ENCODE measurements at places on chromosomes 3 and 15.
A peak's percentile ranks its signal among the peaks of the same experiment; 100 is the strongest.

GRCh38 chr3:39150803-39151631, 2.4 kb downstream of the CSRNP1 start:
- DNase-seq = peak; percentile 40

GRCh38 chr3:195440379-195440778, 2.4 kb downstream of the ACAP2 start:
- no peak for DNase-seq

GRCh38 chr15:81939604-81940440, 106.0 kb downstream of the MEX3B start:
- DNase-seq = peak; percentile 51

DNA sequence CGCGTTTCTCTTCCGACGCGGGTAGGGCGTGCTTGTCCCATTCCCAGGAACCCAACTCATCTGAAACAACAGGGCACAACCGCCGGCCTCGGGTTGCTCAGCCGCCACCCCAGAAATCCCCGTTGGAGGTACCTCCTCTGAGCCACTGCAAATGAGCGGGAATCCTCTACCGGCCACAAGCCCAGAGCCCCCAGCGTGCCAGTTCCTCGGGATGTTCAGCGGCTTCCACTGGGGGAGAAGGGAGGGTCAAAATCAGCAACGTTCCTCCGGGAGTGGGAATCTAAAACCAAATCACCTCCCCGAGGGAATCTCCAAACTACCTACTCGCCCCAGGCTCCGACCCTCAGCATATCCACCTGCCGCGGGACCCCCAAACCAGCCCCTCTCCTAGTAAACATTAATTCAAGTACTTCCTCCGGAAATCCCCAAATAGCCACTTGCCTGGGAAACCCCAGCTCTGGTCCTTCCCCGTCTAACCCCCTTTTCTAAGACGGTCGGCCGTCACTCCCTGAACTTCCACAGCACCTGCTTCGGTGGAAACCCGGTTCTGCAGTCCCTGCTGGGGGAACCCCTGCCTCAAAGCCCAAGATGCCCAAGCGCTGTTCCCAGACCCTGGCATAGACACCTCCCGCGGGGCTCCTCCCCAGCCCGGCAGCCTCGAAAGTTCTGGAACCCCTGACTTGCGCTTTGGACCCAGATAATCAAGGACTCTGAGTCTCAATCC, 887 bp downstream of the OXTR start:
- no peak for DNase-seq

GRCh38 chr3:158492685-158493084, 78.3 kb upstream of the MLF1 start:
- no peak for DNase-seq

DNA sequence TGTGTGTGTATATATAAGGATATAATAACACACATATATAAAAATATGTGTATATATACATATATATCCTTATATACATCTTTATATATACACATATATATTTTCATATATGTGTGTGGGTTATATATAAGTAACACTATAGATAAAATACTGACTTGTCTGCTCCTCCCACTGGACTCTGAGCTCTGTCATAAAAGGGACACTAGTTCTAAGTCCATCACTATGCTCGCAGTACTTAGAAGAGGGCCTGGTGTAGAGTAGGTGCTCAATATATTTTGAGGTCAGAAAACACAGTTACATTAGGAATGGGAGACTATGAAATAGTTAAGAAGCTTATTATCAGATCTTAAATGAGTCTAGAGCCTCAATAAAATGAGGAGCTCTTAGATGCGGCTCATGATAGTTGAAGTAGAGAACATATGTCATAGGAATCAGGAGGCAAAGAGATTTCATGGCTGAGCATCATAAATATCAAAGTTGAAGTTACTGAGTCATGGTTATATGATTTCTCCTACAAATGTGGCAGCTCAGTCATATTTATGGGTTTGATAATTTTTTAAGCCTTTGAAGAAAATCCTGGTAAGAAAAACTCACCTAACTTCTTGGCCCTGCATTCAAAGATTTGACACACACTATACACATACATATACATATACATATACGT, 371.2 kb upstream of the THBS1 start:
- DNase-seq = no peak

- DNase-seq = peak; percentile 21
These were observed 3.0 kb downstream of the BBX start for GRCh38 chr3:107525644-107526305.

GRCh38 chr3:122178711-122179110, 4.8 kb upstream of the CASR start:
- no peak for DNase-seq

GRCh38 chr3:59429198-59429597, 379.4 kb upstream of the CFAP20DC start:
- no peak for DNase-seq

DNA sequence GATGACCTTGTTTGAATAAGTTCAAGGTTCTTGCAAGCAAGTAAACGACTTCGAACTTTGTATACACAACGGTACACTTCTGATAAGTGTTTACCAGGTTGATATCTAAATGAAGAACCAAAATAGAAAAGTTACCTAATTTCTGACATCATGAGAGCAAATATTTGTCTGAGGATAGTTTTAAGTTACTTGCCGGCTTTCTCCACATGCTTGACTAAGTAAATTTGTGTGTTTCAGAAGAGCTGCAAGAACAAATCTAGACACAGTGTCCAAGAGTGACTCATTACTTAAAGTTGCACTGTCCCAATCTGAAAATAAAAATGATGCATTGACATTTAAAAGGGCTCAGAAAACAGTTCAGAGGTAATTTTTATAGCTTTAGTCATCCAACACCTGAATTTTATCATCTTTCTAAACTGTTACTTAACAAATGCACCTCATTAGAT, 115.1 kb downstream of the HERC1 start:
- no peak for DNase-seq

GRCh38 chr15:63458026-63458425, 46.4 kb upstream of the USP3 start:
- DNase-seq = no peak

- DNase-seq = no peak
These were observed 26.7 kb downstream of the SLC6A1 start for GRCh38 chr3:11019116-11019819.

DNA sequence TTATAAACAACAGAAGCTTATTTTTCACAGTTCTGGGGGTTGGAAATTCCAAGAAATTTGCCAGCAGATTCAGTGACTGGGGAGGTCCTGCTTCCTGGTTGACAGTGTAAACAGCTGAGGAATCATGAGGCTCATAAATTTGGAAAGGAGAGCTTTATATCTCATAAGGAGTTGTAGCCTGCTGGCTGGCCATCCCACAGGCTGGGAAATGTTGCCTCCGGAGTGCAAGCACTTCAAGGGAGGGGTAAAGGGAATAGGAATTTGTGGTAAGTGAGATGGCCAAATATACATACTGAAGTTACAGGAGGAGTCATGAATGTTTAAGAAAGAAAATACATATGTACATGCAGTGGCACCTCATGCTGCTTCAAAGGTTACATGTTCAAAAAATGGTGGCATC, 217.2 kb upstream of the CBLB start:
- DNase-seq = no peak

DNA sequence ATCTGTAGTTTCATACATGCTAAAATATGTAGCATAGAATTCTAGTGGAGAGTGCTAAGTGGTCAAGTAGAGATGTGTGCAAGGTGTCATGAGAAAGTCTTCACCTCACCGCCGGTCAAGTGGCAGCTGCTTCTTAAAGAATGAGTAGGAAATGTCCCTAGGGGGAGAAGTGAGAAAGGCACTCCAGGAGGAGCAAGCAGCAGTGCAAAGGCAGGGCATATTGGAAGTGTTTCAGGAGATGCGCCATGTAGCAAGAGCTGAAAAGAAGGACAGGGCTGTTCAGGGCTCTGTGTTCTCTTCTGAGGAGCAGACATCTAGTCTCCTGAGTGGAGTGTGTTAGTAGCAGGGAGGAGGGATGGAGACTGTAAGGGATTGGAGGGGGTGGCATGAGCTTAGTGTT, 312.4 kb upstream of the SEMA6D start:
- no peak for DNase-seq

DNA sequence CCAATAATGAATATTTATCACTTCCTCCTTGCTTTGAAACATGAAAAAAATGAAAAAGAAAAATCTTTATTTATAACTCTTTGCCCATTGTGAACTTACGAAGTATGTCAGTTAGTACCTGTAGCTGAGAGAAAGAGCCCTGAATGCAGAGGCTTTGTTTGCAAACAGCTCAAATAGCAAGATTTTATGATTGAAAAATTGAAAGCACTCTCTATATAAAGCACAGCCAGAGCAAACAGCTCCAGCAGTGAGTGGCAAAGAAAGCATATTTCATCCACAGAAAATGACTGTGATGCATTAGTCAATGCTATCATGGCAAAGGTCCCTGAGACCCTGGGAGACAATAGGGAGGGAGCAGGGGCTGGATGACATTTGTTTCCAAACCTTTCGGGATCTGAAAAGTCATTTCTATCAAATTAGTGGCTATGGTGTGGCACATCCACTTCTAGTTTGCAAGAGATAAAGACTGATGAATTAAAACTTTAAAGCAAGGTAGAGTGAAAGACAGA, 576.1 kb downstream of the OTOL1 start:
- DNase-seq = no peak

DNA sequence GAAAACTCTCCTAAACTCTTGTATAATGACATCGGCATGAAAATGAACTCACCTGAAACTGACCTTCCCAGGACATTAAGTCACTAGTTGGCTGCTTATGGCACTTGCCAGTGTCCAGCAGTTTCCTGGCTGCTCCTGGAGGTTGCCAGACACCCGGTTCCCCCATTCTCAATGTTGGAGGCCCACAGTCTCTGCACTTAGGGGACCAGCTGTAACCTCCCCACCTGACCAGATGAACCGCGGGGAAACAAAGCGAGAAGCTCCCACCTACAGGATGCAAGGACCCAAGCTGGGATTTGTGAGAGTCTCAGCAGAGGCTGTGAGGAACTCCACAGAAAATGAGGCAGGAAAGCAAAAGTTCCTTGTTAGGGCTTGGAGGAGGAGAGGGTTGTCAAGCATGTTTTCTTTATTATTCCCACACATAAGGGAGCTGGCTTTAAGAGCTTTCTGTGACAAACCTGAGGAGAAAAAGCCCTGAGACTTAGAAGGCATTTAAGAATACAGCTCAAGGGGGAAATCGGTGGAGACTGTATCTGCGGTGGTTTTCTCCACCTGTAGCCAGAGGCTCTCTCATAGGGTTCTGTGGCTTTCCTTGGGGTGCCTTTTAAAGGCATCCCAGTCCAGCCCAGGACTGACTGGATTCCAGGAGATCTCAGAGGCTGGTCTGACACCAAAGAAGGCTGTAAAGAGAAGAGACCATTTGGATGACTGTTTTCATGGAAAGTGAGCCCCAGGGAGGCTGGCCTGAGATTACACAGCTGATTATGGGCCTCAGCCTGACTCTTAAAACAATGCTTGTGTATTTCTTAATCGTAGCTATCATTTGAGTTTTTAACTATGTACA, 4.6 kb downstream of the TPM1 start:
- DNase-seq = no peak

DNA sequence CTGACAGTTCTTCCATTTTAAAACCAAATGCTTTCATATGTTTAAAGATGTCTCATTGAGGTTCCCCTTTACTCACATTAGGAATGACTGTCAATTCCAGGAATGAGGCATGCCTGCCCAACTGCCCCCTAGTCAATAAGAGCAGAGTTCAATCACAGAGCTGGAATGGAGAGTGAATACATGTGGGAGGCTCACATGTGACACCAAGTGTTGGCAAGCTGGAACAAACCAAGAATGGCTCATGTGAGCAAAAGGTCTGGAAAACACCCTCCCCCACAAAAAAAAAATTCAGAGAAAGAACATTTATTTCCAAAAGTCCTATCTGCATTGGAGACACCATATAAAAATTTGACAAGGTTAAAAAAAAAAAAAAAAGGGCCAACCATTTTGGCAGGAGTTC, 3.7 kb downstream of the PBRM1 start:
- peak; percentile 44 for DNase-seq

DNA sequence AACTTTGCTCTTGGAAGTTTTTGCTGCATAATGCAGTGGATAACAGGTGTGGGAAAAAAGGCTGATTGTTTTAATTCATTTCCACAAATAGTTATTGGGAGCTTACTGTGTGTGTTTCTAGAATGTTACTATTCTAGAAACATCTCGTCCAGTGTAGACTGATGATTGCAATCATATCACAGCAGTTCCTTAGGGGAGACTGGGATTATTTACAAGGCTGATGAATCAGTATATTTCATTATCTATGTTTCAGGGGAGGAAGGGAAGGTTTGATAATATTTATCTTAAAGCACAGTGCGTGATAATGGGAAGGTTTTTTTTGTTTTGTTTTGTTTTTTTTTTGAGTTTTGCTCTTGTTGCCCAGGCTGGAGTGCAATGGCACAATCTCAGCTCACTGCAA, 2.4 kb downstream of the USP13 start:
- no peak for DNase-seq

- no peak for DNase-seq
These were observed 7.9 kb downstream of the FAM162A start for GRCh38 chr3:122391681-122392446.

DNA sequence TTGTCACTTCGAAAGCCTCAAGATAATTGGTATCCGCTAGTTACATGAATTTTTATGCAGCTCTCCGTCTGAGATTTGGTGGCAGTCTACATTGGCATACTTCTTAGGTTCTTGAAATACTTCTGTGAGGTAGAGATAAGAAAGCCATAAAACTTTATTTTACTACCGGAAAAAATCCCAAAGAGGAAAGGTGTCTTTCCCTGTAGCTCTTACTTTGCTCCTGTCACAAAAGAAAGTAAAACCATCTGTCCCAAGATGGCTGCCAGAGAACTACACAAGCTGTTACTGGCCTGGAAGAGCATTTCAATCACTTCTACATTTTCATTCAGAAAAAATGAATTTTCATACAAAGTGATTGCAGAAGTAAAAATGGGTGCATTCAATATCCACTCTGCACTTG, 214.8 kb upstream of the ST8SIA2 start:
- no peak for DNase-seq

GRCh38 chr3:50154840-50155490, at the start of gene SEMA3F:
Gene SEMA3F (plus strand): TSS chr3:50155324. CDS start chr3:50159623, 4,299 bp downstream.
- DNase-seq = peak; percentile 44

DNA sequence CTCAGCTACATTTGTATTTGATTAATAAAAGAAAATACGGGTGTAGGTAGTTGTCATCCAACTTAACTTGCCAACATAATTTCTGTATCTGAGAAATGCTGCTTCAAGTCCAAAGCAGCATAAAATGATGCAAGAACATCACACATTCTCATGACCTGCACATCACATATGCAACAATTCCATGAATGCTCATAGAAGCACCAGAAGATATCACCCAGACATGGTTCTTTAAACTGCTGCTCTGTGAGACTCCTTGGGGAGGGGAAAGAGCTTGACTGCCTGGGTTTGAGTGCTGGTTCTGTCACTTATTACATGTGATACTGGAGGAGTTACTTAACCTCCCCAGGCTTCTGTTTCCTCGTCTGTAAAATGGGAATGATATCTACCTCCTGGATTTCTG, 39.4 kb downstream of the CHST14 start:
- DNase-seq = no peak

- DNase-seq = no peak
These were observed 275.5 kb upstream of the AZI2 start for GRCh38 chr3:28624084-28624483.

GRCh38 chr15:47972738-47973137, 148.1 kb upstream of the SLC24A5 start:
- DNase-seq = no peak

Measured in hematopoietic multipotent progenitor cell treated with erythropoietin and hydrocortisone succinate and interleukin-3 and kit ligand, for 17 days (in vitro differentiated cells).